ENCODE measurements at places on chromosomes 3 and 15.

DNA sequence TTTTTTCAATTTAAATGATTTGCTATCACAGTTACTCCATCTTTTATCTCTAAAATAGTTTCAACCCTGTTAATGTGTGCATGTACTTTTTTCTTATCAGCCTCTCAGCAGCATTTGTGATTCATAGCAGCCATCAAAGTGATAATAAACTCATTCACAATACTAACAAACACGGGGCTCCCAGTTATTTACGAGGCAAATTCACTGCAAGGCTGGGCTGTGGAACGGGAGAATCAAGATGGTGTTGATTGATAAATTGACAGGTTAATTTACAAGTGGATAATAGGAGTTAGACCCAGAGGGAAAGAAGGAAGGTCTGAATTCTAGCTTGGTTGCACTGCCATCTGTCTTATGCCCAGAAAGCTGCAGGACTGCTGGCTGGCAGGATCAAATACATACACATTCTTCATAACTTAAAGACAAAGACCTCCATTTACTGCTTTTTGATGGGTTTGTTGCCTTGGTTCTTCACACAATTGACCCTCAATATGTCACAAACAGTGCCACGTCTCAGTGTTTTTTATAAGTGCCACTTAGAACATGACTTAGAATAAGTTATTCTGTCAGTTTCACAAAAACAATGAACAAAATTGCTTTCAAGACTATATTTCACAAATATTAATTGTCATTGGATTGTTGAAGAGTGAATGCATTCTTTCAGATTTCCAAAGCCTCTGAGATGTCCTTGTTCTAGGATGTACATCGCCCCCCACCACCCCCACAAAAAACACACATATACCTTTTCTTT, 562.8 kb downstream of the NR2F2 start:
- DNase-seq: no peak

GRCh38 chr3:181999314-181999713, 287.6 kb downstream of the SOX2 start:
- DNase-seq: no peak

DNA sequence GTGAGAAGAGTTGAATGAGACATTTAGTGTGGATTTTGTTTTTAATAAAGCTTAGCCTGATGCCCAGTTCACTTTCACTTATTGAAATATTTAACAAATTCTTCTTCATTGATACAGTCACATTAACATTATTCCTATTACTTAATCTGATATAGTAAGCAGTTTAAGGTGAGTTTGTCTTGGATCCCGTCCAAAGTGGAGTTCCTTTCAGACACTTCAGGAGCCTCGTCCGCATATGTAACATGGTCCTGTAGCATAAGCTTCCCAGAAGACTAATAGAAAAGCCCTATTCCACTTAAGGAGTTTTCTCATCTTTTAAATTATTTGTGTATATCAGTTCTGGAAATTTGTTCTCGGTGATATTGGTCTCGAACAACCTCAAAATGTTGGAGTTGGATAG, 39.7 kb upstream of the MLF1 start:
- no peak for DNase-seq

DNA sequence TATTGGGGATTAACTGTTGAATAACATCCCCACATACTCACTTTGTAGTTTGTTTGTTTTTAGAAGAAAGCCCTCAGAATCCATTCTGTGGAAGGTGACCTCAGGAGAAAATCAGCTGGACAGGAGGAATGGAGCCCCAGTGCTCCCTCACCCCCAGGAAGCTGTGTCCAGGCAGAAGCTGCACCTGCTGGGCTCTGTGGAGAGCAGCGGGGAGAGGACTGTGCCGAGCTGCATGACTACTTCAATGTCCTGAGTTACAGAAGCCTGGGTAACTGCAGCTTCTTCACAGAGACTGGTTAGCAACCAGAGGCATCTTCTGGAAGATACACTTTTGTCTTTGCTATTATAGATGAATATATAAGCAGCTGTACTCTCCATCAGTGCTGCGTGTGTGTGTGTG, 14.0 kb downstream of the TIGIT start:
- no peak for DNase-seq

GRCh38 chr3:81245043-81245442, 516.4 kb downstream of the GBE1 start:
- DNase-seq: no peak

DNA sequence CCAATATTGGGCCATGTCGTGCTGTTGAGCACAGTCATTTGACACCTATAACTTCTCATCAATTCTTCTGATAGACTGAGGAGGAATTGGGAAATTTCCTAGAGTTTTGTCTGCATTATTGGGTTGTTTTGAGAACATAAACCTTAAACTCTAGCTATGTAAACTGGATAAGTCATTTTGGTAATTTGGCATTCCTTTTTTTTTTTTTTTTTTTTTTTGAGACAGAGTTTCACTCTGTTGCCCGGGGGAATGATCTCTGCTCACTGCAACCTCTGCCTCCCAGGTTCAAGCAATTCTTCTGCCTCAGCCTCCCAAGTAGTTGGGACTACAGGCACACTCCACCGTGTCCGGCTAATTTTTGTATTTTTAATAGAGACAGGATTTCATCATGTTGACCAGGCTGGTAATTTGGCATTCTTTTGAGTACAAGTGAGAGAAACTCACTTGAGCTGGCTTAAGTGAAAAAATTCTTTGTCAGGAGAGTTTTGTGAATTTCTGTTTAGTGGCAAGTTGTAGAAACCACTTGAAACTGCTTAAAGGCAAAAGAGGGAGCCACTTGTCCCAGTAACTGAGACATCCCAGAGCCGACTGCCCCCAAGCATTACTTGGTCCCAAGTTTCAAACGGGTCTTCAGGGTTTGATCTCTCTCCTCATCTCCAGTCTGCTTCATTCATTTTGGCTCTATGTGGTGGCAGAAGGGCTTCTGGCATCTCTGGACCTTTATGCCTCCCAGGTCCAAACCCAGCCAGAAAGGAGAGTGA, 34.9 kb downstream of the FLNB start:
- DNase-seq: no peak

GRCh38 chr3:134287512-134287911, 36.9 kb upstream of the RYK start:
- DNase-seq: no peak

GRCh38 chr15:63998489-63998888, 47.8 kb downstream of the DAPK2 start:
- no peak for DNase-seq

GRCh38 chr3:195802795-195803194, 8.9 kb downstream of the MUC4 start:
- no peak for DNase-seq

DNA sequence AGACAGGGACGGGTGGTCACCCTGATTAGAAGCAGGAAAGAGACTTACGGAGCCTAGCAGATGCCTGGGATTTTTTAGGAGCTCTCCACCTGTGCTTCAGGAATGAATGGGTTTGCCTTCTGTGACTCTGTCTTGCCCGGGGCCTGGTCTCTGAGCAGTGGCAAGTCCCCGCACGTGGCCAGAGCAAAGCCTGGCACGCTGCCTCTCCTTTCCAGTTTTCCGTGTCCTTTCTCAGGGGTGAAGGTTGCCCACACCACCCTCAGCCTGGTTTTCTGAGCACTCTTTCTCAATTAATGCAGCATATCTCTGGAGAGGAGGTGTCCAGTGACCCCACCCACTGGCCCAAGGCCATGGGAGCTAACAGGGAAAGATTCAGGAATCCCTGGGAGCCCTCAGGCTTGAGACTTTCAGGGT, 14.5 kb upstream of the CHST14 start:
- DNase-seq: no peak

DNA sequence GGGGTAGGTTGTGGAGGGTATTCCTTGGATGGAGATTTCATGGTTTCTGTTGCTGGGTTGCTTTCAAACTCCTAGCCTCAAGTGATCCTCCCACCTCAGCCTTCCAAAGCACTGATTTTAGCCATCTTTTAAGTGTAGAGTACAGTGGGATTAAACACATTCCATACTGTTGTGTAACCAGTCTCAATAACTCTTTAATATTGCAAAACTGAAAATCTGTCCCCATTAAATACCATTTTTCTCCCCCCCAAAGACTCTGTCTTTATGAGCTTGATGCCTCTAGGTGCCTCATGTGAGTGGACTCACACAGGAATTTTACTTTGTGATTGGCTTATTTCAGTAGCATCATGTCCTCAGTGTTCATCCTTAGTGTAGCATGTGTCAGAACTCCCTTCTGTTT, 74.7 kb upstream of the ATP10A start:
- DNase-seq: no peak

GRCh38 chr15:92288755-92289154, 104.9 kb upstream of the ST8SIA2 start:
- no peak for DNase-seq

DNA sequence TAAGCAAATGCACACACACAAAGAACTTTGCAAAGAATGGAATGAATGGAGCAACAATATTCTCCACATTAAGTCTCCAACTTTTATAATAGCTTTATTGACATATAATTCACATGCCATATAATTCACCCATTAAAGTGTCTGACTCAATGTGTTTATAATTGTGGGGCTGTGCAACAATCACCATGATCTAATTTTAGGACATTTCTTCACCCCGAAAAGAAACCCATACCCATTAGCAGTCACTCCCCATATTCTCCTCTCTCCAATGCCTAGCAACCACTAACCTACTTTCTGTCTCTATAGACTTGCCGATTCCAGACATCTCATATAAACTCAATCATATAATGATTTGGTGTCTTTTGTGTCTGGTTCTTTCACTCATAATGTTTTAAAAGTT, 22.6 kb downstream of the VGLL4 start:
- DNase-seq: no peak

DNA sequence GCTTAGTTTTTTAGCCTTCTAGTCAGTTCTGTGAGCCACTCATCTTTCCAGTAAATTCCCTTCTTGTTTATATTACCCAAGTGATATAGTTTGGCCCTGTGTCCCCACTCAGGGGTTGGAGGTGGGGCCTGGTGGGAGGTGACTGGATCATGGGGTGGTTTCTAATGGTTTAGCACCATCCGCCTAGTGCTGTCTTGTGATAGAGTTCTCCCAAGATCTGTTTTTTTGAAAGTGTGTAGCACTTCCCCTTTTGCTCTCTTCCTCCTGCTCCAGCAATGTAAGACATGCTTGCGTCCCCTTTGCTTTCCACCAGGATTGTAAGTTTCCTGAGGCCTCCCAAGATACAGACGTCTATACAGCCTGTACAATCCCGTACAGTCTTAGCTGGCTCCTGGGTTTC, 53.7 kb upstream of the INO80 start:
- DNase-seq: no peak

DNA sequence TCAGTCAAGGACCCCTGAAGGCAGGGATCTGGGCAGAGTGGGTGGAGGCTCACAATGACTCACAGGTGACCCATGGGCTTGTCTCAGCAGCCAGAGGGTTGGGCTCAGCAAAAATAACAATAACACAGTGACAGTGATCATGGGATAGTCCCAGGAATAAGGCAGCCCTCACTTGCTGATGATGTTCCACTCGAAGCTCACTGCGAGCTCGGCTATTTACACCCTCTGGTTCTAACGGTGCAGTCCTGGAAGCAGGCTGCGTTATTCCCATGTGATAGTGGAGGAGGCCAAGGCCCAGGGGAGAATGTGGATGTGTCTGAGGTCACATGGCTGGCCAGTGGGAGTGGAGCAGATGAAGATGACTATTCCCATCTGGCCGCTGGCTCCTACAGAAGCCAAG, 16.2 kb downstream of the CCDC33 start:
- no peak for DNase-seq

GRCh38 chr3:107221856-107222255, 155.4 kb upstream of the CCDC54 start:
- DNase-seq: no peak

- no peak for DNase-seq
These were observed 50.4 kb upstream of the CMSS1 start for GRCh38 chr3:99767291-99767690.

- no peak for DNase-seq
These were observed 154.3 kb downstream of the ECT2 start for GRCh38 chr3:172904711-172905373.

DNA sequence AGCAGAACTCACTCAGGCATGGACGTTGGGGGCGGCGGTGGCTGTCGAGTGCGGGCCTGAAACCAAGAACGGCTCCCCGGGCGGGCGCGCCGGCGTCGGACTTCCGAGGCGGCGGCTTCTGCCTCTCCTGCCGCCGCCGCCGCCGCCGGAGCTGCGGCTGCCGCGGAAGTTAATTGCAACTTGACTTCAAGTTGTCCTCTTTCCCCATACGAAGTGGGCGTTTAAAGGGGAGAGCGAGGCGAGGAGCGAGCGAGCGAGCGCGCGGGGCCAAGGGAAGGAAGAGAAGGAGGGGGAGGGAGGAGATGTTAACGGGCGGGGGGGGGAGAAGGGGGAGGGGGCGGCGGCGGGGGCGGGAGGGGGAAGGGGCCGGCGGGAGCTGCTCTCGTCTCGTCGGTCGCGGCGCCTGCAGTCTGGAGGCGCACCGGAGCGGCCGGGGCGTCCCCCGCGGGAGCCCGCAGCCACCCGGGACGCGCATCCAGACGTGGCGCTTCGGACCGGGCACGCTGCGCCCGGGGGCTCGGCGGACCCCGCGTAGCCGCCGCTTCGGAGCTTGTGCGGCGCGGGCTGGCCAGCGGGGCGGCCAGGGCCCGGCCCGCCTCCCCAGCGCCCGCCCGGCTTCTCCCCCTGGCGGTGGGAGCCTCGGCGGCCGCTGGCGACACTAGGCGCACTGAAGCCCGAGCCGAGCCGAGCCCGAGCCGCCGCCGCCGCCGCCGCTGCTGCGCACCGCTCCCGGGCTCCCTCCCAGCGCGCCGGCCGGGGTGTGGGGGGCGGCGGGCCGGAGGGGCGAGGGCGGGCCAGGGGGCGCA, 19.7 kb upstream of the SATB1 start:
- DNase-seq: peak; percentile 85

DNA sequence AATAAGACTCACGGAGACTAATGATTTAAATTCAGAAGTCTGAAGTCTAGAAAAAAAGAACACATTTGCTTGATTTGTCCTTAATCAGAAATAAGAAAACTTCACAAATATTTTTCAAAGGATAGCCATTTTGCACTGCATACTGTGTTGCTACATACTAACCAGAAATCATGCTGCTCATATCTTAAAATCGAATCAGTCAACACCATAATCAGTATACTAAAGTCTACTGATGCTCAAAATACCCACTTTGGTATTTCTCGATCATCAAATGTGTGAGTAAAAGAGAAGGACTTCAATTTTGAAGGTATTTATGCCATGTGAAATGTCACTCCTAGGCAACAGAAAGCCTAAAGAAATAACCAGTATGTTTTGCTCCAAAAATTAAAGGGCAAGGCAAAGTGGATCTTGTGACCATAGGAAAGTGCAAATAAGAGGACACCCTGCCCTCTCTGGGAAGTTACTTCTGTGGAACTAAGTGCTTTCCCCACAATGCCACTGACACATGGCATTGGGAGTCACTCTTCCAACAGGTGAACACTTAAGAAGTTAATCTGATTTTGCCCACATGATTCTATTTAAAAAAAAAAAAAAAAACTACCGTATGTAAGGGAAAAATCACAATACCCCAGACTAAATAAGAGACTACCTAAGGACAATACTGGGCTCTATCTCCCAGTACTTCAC, 2.7 kb downstream of the LRIG1 start:
- no peak for DNase-seq

GRCh38 chr3:194604837-194605236, 28.4 kb downstream of the TMEM44 start:
- DNase-seq: no peak

Measured in activated T-cell treated with anti-CD3 and anti-CD28 coated beads, Interleukin-2, amount 50 U/mL, for 1 hour (primary cell).